ENCODE measurements at places on chromosomes 11 and 22.

DNA sequence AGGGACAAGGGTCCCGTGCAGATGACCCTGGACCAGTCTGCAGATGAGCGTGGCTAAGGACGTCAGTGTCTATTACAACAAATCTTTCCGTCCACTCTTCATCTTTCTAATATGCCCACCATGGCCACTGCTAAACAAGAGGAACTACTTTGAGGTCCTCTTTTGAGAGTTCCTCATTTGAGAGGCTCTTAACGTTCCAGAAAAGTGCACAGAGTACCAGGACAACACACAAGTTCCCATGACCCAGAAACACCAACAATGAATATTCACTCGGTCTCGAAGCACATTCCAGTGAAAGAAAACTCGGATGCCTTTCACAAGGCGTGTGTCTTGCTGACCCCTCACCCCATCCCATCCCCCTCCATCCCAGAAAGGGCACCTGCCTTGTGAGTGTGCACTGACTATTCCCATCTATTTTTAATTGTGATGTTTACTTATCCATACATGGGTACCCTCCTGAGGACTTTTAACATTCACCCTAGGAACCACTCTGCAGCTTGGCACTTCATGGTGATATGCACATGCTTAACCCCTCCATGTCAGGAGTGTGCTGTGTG lies 157.0 kb downstream of the SHANK2 start:
- DNase-seq: no peak

DNA sequence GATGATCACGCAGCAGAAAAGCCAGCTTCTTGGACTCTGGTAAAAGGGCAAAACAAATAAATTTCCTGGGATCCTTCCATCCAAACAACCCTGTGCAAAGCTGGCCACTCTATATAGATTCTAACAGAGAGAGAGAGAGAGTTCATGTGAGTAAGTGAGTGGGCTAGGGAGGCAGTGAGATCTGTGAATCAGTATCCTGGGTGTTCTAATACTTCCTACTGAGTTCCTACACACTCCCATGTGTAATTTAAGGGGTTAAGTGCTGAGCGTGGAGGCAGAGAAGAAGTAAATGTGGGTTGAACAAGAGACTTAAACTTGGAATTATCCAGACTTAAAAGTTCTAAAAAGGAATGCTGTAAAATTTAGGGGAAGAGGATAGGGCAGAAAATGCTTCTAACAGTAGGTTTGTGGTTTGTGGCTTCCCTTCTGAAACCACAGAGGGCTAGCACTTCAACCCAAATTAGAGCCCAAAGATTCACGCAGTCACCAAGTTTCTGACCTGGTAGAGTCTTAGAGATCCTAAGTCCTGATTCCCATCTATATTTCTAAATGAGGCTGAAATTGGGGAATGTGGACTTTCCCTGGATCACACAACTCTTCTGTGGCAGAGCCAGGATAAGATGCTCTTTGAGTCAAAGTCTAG lies 413.9 kb downstream of the TENM4 start:
- DNase-seq: no peak

DNA sequence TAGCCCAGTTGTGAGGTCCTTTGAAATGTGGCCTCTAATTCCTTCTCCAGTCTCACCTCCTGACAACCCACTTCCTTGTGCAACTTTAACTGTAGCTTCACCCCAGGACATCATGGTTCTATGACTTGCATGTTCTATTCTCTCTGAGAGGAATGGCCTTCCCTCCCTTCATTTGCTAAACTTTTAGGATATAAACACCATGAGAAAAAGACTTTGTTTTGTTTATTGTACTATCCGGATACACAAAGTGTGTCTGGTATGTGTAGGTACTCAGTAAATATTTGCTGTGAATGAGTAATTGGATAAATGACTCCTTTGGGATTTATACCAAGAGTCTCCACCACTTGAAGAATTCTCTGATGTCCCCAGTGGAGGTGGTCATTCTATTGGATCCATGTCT lies 547.6 kb downstream of the INSC start:
- peak; percentile 23 for DNase-seq

- DNase-seq: peak; percentile 52
Observed at GRCh38 chr11:128926000-128926399, 16.7 kb downstream of the TP53AIP1 start.

DNA sequence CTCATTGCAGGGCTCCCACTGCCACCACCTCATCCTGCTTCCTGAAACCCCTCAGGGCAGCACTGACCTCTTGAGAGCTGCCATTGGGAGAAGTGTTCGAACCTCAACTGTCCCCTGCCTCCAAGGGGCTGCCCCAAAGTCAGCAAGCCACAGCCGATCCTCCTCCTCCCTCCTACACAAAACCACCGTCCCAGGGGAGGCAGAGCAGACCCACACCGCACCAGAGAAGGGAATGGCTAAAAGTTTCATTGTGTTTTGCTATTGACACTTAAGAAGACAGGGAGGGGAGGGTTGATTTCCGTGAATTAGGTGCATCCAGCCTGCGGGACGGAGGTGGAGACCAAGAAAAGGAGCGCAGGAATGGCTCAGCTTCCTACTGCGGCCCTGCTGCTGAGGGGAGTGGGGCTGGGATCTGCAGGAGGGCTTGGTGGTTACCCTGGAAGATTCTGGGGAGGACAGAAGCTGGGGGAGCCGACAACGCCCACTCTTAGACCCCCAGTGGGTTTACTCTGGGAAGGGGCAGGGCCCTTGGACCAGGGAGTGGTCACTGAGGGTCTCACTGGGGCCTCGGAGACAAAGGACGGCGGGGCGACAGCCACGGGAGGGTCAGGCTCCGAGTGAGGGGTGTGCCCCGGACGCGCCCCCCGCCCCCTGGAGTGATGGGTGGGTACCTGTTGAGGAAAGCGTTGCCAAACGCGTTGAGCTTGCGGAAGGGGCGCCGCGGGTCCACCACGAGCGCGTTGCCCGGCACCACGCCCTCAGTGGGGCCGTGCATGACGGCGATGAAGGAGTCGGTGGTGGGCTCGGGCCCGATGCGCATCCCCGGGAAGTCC lies 815 bp downstream of the EHD1 start:
- DNase-seq: peak; percentile 64

GRCh38 chr22:44723801-44724200 lies 21.8 kb downstream of the PRR5 start:
- no peak for DNase-seq

DNA sequence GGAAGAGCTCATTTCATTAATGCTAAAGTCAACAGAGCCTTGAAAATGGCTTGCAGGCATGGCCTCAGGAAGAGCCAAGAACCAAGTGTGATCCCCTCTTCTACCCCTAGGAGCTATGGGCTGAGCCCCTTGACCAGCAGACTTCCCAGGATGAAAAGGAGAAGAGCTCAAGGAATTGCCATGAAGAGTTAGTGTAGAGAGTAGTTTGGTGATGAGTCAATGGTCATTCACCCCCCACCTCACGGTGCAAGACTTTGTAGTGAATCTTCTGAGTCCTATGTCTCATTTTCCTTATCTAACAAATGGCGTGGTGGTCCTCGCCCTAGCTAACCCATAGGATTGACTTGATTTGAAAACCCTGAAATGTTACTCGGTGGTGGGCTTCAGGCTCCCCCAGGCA lies 422.4 kb upstream of the CADM1 start:
- peak; percentile 19 for DNase-seq

GRCh38 chr11:80280737-80281136 lies 839.9 kb upstream of the TENM4 start:
- DNase-seq: no peak

- DNase-seq: no peak
Observed at GRCh38 chr11:65898656-65899355, 1.4 kb downstream of the FOSL1 start.

Measured in NCI-H69 (cell line).